ENCODE measurements at places on chromosomes 2 and 18.

DNA sequence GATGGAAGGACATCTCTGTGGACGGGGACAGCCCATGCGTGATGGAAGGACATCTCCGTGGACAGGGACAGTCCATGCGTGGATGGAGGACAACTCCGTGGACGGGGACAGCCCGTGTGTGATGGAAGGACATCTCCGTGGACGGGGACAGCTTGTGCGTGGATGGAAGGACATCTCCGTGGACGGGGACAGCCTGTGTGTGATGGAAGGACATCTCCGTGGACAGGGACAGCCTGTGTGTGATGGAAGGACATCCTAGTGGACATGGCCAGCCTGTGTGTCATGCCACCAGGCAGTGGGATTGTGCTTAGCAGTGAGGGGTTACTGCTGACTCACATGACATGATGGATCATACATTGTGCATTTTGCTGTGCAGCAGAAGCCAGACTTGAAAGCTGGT lies 30.0 kb upstream of the NFATC1 start:
- DNase-seq = no peak

DNA sequence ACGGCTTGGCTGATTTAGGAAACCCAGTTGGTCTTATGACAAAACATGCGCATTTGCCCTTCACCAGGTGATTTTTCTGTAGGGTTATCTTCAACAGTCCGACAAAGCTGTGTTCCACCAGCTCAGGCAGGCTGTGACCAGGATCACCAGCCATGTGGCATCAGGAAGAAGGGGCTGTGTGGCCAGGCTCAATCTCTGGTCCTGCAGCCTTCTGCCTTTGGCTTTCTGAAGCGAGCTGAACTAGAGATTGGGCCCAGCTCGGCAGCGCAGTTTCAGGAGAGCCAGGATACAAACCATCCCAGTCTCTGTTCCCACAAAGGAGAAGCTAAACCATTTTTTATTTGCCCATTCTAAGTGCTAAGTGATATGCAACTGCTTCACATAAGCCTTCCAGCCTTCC lies 282.3 kb downstream of the SOX11 start:
- DNase-seq = no peak

- DNase-seq = peak; percentile 35
Measured at GRCh38 chr18:56036741-56037140, 448.7 kb upstream of the TCF4 start.

DNA sequence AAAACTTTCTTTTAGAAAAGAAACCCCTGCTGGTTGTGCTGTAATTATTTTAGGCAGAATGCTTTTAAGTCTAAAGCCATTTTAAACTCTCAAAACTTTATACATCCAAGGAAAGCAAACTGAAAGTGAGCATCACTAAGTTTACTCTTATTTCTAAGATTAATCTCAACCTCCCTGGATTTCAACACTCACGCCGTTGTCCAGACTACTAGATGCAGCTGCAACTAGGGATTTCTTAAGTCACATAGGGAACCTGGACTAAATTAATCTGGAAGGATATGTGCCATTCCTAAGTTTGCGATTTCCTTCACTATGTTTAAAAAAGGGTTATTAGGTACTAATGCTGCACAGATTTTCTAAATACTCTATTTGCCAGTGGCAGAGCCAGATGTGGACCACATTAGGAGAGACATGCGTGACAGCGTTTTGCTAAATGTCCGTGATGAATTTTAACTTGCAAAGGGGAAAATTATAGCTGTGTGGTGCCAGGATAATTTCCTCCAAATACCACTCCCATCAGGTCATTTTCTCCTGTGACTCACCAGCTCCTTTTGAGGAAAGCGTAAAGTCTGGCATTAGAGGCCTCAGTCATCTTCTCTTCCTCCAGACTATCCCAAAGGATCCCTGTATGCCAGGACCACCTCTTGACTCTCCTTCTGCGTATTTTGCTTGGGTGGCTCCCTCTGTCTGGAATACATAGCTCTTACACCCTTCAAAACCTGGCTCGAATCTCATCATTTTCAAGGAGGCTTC lies 143.7 kb downstream of the ATL2 start:
- peak; percentile 63 for DNase-seq

- DNase-seq = no peak
Measured at GRCh38 chr2:226564667-226565066, 235.0 kb downstream of the IRS1 start.

Data from muscle of leg (tissue), 16 donors.